ENCODE measurements at places on chromosomes 11 and 22.

DNA sequence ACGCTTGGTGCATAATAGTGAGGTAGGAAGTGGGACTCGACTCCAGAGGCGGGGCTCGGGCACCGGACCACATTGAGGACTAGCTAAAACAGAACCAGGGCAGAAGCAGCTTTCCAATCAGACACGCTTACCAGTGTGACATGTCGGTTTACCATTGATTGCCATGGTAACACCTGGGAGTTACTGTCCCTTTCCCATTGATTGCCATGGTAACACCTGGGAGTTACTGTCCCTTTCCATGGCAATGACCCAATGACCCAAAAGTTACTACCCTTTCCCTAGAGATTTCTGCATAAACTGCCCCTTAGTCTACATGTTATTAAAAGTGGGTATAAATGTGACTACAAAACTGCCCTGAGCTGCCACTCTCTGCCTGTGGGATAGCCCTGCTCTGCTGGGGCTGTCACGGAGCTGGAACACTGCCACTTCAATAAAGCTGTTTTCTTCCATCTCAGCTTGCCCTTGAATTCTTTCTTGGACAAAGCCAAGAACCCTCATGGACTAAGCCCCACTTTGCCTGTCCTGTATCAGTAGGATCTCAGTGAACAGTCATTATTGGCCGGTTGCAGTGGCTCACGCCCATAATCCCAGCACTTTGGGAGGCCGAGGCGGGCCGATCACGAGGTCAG, 77.4 kb upstream of the CRYBB3 start:
- no peak for DNase-seq

GRCh38 chr11:45412051-45412471, 125.9 kb upstream of the SYT13 start:
- DNase-seq: no peak

GRCh38 chr11:102577182-102577581, 46.6 kb upstream of the MMP7 start:
- no peak for DNase-seq

- no peak for DNase-seq
Measured at GRCh38 chr11:68778205-68778604, 26.9 kb upstream of the TESMIN start.

- DNase-seq: peak; percentile 20
Measured at GRCh38 chr11:65352783-65353182, 1.8 kb upstream of the TIGD3 start.

GRCh38 chr11:31800398-31801265, 10.5 kb downstream of the PAX6 start:
- DNase-seq: no peak

- no peak for DNase-seq
Measured at GRCh38 chr11:118572981-118573550, 857 bp downstream of the ARCN1 start.

DNA sequence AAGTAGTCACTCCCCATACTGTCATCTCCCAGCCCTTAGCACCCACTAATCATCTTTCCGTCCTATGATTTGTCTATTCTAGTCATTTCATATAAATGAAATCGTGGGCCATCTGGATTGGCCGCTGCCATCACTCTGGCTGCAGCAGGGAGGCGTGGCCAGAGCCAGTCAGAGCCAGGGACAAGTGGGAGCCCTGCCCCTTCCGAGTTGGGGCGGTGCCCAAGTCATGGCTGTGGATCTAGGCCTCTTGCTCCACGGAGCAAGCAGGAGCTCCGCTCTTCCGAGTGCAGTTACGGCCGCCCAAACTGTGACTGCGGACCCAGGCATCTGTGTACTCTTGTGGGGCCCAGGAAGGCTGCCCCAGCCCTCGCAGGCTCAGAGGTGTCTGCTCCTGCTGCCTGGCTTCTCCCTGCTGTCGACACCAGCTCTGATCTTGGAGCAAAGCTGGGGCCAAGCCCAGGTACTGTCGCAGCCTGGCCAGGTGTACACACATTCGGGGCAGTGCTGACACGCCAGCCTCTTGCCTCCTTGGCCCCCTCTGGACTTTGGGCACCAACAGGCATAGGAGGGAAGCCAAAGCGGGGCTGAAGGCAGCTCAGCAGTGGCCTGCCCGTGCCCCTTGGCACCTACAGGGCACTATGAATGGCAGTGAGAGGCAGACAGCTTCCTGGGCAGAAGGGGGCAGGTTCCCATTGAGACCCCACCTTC, 8.4 kb downstream of the MRPL48 start:
- peak; percentile 62 for DNase-seq

- DNase-seq: no peak
Measured at GRCh38 chr22:32352681-32353080, 5.0 kb upstream of the RFPL3 start.

- no peak for DNase-seq
Measured at GRCh38 chr11:69369945-69370344, 76.0 kb downstream of the MYEOV start.

GRCh38 chr11:123409456-123410217, 20.4 kb upstream of the GRAMD1B start:
- no peak for DNase-seq

DNA sequence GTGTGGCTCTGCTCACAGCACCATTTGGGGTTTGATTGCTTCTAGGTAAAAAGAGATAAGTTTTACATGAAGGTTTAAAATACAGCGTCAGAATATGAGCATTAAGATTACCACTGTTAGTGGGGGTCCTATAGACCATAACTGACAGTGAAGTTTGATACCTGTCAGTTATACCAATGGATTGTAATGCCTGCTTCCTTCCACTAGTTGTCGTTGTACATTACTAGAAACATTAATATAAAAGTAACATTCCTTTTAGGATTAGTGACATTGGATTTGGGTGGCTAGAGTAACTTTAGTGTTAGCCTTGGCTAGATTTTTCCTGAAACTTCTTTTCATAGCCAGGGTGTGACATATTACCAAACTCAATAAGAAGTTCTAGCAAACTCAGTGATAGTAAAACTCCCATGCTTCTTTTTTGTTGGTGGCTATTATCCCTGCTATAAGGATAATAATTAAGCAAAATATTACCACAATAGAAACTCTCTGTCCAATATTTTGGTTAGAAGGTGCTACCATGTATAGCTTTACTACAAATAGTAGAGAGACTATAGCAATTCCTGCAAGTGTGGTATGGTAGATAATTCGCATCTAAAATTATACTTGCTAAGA, 57.1 kb downstream of the FAM181B start:
- no peak for DNase-seq

DNA sequence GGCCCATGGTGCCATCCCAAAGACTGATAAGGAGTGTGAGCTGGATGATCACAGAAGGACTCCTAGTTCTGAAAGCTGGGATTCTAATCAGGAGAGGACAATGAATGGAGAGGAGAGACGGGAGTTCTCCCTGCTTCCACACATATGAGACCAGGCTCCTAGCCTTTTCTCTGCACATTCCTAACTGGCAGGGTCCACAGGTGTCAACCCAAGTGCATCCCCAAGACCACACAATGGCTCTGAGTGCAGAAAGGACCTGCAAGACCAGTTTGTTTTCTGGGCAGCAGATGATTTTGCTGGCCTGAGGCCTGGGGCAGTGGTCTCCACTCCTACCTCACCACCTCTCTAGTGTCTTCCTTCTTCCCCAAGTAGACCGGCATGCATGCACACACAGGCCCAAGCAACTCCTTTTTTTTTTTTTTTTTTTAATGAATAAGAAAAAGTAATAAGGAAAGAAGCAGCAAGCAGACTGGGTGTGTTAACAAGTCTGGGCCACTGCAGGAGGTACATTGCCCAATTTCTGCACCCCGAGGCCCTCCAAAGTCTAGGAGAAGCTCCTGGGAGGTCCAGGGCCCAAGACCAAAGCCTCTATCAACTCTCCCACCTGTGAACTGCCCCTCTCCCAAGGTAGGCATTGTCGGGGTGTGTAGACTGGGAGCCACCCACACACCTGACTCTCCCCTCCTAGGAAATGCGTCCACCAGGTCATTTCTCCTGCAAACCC, 1.2 kb upstream of the TSKU start:
- no peak for DNase-seq

- no peak for DNase-seq
Measured at GRCh38 chr11:9643751-9644150, 20.1 kb upstream of the SWAP70 start.

- DNase-seq: no peak
Measured at GRCh38 chr11:83583757-83584366, 297.7 kb upstream of the CCDC90B start.

DNA sequence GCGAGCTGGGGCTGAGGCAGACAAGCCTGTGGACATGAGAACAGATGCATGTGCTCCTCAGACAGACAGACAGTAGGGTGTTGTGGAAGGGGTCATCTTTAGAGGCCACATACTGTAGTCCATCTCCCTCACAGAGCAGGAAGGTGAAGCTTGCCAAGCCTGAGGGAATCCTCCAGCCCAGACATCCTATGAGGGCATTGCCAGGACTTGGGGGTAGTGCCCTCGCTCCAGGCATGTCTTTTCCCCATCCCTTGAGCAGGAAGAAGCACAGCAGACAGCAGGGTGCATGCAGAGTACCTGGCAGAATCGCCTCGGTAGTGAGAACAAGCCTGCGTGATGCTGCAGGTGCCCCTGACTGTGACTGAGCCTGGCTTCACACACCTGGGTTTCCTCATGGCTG, 66.5 kb upstream of the CLDN5 start:
- DNase-seq: no peak

DNA sequence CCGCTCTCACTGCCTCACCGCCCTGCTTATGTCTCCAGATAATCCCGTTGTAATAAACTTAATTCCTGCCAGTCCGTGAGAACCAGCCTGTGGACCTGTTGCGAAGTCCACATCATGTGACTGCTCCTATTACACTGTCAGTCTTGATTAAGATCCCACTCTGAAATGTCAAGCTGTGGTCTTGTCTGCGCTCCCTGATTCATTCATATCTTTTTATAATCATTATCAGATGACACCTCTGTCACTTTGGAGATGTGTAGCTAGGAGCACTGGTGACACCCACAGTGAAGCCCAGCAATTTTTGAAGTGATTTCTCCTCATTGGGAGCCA, 377.3 kb downstream of the TBC1D22A start:
- DNase-seq: no peak

DNA sequence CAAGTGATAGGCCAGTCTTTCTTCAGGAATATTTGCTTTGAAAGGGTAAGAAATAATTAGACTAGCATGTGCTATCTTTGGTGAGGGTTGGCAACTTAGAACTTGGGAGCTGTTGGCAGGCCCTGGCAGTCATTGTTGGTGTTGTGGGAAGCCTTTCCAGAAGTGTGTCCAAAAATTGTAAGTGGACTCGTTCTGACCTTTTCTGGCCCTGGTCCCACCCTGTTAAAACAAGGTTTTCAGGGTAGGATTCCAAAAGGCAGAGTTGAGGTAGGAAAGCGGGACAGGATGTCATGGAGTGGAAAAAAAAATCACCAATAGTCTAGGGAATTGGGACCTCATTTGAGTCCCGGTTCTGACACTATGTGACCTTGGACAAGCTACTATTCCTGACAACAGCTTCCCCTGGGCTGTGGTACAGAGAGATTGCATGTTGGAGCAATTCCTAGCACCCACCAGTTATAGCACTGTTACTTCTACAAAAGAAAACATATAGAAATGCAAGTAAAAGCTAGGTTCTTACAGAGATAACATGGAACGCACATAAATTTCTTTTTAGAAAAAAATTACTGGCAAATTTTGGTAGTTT, 299.3 kb upstream of the DDI1 start:
- DNase-seq: peak; percentile 60

DNA sequence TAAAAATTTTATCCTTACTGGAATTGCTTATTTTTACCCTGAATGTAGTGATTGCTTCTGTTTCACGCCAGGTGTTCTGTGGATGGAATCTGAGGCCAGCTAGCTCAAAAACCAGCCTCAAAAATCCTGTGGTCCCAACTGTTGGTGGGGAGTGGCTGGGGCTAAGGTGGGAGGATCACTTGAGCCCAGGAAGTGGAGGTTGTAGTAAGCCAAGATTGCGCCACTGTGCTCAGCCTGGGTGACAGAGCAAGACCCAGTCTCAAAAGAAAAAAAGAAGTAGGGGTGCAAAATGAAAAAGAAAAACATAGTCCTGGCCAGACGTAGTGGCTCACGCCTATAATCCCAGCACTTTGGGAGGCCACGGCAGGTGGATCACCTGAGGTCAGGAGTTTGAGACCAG, 27.0 kb upstream of the SLC5A1 start:
- DNase-seq: no peak

DNA sequence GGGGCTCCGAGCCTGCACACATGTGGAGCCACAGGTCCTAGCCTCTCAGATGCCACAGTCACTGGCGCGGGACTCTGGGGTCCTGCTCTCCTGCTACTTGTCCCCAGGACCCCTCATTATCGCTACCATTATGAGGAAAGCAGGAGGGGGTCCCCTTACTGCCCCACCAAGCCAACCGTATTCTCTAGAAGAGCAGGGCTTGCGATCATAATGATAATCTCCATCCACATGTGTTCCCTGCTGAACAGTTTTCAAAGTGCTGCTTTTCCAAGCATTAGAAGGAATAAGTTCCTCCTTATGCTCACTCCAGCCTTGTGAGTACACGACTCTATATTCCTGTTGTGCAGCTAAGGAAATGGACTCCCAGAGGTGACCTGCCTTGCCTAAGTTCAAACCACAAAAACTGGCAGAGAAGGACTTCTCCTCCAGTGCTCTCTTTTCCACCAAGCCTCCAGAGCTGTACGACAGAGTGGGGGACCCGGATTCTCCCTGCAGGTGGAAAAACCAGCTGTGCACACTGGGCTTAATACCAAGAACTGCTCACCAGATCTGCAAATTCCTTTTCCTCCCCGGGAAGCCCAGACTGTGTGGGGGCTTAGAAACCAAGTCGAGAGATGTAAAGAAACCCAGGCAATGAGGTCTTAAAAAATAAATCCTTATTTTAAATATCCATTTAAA, 92.8 kb upstream of the DRD2 start:
- no peak for DNase-seq

GRCh38 chr22:47002692-47003091, 240.2 kb downstream of the TBC1D22A start:
- DNase-seq: no peak

- DNase-seq: no peak
Measured at GRCh38 chr11:73570415-73571114, 27.3 kb downstream of the FAM168A start.

GRCh38 chr11:64163951-64164350, 2.0 kb downstream of the MACROD1 start:
- DNase-seq: no peak

DNA sequence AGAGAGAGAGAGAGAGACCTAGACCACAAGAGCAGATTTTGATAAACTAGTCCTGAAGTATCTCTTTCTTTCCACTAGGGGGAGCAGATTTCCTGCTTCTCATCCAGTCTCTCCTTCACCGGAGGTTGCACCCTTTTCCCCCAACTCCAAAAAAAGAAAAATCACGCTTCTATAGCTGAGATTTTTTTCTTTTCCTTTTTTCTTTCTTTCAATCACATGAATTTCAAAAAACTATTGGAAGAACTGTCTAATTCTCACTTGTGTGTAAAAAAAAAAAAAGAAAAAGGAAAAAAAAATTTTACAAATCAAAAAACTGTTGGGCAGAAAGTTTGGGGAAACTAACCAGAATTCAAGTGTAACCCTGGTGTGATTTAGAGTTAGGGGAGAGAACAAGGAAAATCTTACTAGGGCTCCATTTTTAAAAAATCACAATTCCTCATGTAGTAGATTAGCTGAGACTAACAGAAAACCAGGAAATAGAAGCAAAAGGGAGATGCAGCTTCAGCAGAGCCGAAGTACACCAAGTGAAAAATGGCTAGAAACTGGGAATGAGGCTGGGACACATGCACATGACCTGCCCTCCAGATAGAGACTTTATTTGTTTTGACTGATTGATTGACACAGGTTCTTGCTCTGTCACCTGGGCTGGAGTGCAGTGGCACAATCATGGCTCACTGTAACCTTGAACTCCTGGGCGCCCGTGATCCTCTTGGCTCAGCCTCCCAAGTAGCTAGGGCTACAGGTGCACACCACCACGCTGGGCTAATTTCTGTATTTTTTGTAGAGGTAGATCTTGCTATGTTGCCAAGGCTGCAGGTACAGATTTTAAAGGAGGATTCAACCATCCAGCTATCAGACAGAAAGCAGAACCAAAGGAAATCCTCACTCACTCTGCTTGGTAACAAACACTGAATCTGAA, 27.1 kb downstream of the SDHD start:
- DNase-seq: no peak

Measured in left ventricle myocardium superior (tissue), 1 donor.